ENCODE measurements at places on chromosomes 2 and 18.

GRCh38 chr2:166375736-166376487 lies at the start of gene SCN9A:
Gene SCN9A, minus strand, starts transcription at chr2:166375944. Its CDS starts 64,188 bp downstream, at chr2:166311756.
- DNase-seq = peak; percentile 87

- no peak for DNase-seq
These were observed 74.5 kb downstream of the DTNB start for GRCh38 chr2:25598911-25599310.

GRCh38 chr2:240427729-240428128 lies 7.7 kb upstream of the GPC1 start:
- DNase-seq = no peak

- DNase-seq = no peak
These were observed 25.3 kb upstream of the RPL31 start for GRCh38 chr2:100976645-100977391.

DNA sequence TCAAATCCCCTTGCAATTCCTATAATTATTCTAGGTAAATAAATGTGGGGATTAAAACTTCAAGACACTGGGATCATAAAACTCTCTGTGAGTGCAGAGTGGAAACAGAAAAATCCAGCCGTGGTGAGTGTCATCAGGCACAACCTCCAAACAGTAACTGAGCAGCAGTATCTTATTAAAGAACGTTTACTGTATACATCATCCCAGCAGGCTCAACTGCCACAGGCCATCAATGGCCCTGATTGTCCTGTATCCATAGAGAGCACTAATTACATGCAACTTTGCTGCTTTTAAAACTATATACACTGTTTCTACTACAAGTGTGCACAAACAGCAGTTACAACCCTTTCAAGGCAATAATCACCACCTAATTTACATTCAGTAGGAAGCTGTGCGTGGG lies 23.9 kb downstream of the GAREM1 start:
- DNase-seq = no peak

DNA sequence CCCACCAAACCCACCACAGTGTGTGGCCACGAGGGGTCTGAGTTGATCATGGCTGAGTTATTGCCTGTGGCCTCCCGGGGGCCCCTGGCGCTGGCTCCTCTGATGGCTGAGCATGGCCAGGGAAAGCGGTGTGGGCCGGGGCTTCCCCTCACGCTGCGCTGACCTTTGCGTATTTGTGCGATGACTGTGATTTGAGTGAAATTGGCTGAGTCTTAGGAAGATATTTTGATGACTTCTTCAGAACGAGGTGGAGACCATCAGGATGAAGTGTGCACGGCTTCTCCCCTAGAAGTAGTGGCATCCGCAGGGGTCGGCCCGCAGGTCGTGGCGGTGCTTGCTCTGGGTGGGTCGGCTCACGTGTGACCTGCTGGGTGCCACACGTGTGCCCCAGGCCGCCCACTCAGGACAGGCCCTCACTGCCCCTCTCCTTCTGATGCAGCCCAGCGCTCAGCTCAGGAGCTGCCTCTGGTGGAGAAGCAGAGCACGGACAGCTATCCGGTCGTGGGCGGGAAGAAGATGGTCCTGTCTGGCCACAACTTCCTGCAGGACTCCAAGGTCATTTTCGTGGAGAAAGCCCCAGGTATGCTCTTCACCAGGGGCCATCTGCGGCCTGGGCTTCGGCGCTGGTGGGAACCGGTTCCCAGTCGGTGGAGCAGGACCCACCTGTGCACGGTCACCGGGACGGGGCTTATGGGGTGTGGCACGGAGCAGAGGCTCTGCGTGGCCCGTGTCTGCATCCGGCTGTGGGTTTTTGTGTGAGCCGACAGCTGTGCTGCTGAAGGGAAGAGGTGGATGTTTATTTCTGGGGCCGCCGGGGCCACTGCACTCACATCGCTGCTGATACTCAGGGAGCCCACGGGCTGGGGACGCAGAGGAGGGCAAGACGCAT lies 55.8 kb downstream of the NFATC1 start:
- DNase-seq = no peak
